Activated naive CD8-positive, alpha-beta T cell treated with anti-CD3 and anti-CD28 coated beads, Interleukin-2, amount 50 U/mL, for 16 hours (primary cell): ENCODE measurements at places on chromosomes 11 and 22.

- DNase-seq = no peak
Observed at GRCh38 chr11:35352077-35352888, 67.1 kb downstream of the SLC1A2 start.

GRCh38 chr11:61061081-61061826, 41.0 kb upstream of the CD5 start:
- DNase-seq = peak; percentile 88

DNA sequence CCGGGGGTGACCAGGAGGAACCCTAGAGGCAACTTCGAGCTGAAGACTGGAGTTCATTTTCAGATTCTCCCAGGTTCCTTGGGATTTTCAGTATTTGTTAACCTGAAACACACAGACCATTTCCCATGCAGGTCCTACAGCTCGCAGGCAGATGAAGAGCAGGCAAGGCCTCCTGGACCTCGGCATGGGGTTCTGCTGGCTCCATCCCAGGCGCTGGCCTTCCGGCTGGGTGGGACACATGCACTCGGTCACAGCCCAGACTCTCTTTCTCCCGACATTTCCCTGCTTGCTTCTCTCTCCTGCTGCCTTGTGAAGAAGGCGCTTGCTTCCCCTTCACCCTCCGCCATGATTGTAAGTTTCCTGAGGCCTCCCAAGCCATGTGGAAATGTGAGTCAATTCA, 15.4 kb upstream of the TTLL12 start:
- no peak for DNase-seq

DNA sequence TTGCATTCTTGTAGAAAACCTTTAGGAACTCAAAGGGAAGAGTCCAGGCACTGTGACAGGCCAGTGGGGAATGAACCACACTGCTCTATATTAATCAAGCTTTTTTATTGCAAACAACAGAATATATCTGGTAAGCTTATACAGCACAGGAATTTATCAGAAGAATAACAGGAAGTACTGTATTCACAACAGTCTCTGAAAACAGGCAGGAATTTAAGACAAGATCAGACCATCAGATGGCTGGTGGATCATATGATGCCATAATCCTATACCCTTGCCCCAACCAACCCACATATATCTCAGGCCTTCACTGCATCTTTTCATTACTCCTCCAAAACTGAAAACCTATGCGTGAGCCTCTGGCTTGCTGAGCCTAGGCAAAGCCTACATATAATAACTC, 1.0 kb upstream of the HTATIP2 start:
- no peak for DNase-seq

GRCh38 chr11:124669193-124669592, 4.3 kb downstream of the SIAE start:
- no peak for DNase-seq

DNA sequence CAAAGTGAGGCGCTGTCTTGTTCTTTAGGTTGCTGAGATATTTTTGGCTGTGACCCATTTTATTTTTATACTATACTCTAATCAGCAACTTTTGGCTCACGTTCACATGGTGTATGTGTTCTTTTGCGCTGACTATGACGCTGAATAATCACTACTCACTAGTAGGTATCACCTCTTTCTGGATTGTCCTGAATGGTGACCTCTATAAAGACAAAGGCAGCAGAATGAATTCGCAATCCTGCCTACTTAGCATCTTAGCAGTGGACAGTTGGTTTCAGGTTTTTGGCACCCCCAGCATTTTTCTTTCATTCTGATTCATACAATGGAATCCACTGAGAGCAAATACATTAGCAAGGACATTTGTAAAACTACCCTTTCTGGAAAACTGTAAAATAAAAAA, 351.3 kb downstream of the JRKL start:
- no peak for DNase-seq
